SJCRH30 (cell line): ENCODE measurements at places on chromosomes 2 and 18. TPM values are rescaled to one million over a fixed set of nuclear protein-coding genes. Genes with fewer than 3 reads are reported as not detected.

Gene DAPL1
- total RNA-seq = not detected in 2 replicates

Gene TMEM247
- total RNA-seq = not detected in 2 replicates

Gene KCNS3
- 90.2 and 98.4 TPM in 2 replicates for total RNA-seq

Gene TIMM21
- 48.8 and 59.4 TPM in 2 replicates for total RNA-seq

Gene OTOS
- 0.73 TPM in 1 of 2 replicates, not detected in the other for total RNA-seq

Gene PLA2R1
- not detected in 2 replicates for total RNA-seq

Gene TUBB8B
- not detected in 2 replicates for total RNA-seq

Gene PREB
- total RNA-seq = 62.3 and 64.8 TPM in 2 replicates

Gene PJVK
- 1.3 TPM in 2 replicates for total RNA-seq

Gene CD207
- 0.08 TPM in 1 of 2 replicates, not detected in the other for total RNA-seq

Gene EHBP1
- total RNA-seq = 29.1 and 32.7 TPM in 2 replicates

Gene PARD3B
- 3.8 and 5.1 TPM in 2 replicates for total RNA-seq

Gene GALNT5
- 0.02 TPM in 1 of 2 replicates, not detected in the other for total RNA-seq

Gene ZBTB7C
- total RNA-seq = 0.03 TPM in 1 of 2 replicates, not detected in the other

Gene LIMS4
- 1.5 and 2.0 TPM in 2 replicates for total RNA-seq

Gene DSG4
- total RNA-seq = not detected in 2 replicates

Gene COL3A1
- 19.2 and 19.3 TPM in 2 replicates for total RNA-seq

Gene POTEI
- 0.25 and 0.47 TPM in 2 replicates for total RNA-seq
